SHP77 treated with DMSO at 0.1 percent for 48 hours (cell line): ENCODE measurements at places on chromosomes 2 and 18.

GRCh38 chr2:235287375-235287733 is 206.5 kb upstream of the AGAP1 start:
- no peak for DNase-seq

DNA sequence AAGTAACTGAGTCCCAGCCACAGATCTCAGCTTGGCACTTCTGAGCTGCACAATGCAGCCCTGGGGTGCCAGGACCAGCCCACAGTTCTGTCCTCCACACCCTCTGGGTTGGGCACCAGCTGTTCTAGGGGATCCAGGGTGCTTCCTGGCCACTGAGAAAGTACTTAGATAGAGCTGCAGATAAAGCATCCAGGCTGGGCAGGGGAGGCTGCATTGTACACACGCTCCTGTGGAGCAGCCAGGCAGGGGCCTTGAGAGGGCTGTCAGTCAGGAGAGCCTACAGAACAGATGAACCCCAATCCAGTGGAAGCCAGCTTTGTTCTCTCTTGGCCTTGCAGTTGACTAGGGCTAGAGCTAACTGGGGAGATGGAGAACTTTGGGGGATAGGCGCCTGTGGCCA is 104.6 kb downstream of the KIAA1328 start:
- DNase-seq, result no peak

GRCh38 chr2:43214253-43214652 is 12.2 kb downstream of the ZFP36L2 start:
- DNase-seq, result no peak

- DNase-seq, result no peak
Observed at GRCh38 chr2:181782660-181783059, 102.3 kb upstream of the NEUROD1 start.

DNA sequence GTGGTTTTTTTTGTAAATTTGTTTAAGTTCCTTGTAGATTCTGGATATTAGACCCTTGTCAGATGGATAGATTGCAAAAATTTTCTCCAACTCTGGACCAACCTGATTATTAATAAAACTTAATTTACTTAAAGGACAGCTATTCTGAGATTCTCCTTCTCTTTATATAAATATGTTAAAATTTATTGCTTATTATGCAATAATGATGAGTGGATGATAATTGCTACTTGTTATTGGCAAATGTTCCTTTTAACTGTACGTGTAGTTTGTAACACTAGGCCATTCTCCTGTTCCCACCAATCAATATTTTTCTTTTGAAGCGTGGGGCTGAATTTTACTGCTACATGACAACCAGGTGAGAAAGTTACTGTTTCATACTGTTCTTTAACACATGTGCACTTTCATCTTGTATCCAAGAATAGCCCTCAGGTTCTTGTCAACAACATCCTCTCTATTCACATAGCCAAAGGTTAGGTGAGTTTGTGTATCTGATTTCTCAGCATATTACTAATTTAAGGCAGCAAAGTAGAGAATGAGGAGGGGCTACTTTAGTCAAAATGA is 16.6 kb upstream of the STK17B start:
- no peak for DNase-seq

GRCh38 chr2:25441353-25441752 is 99.6 kb upstream of the DNMT3A start:
- no peak for DNase-seq

DNA sequence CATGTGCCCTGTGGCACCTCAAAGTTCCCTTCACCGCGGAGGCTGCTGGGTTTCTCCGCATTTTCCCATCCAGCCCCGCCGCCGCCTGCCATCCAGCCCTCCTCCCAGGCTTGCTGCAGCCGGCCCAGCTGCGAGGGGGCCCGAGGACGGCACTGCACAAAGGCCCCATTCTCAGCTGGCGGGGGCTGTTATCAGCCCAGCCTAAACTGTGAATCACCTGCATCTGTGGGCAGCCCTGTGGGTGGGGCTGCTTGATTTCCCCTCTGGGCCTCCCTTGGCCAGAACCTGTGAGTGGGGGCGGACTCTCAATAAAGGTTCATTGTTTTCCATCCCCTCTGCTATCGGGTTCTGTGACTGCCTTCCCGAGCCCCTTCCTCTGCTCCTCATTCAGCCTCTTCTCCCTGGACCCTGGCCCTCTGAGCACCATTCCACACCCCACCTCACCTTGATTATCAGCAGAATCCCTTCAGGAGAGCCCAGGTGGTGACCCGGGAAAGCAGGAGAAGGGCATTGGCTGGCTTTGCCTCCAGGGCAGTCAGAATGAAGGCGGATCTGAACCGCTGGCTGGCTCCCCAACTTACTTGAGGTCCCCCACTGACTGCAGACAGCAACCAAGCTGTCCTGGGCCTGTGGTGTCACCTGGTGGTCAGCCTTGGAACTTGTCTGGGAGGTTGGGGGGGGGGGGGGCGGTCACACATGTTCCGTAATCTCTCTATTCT is 204.5 kb downstream of the ZFP36L2 start:
- DNase-seq, result no peak

- DNase-seq, result no peak
Observed at GRCh38 chr2:72949642-72950041, 32.3 kb downstream of the EMX1 start.

GRCh38 chr2:193517615-193518014 is 1322.9 kb upstream of the TMEFF2 start:
- no peak for DNase-seq

DNA sequence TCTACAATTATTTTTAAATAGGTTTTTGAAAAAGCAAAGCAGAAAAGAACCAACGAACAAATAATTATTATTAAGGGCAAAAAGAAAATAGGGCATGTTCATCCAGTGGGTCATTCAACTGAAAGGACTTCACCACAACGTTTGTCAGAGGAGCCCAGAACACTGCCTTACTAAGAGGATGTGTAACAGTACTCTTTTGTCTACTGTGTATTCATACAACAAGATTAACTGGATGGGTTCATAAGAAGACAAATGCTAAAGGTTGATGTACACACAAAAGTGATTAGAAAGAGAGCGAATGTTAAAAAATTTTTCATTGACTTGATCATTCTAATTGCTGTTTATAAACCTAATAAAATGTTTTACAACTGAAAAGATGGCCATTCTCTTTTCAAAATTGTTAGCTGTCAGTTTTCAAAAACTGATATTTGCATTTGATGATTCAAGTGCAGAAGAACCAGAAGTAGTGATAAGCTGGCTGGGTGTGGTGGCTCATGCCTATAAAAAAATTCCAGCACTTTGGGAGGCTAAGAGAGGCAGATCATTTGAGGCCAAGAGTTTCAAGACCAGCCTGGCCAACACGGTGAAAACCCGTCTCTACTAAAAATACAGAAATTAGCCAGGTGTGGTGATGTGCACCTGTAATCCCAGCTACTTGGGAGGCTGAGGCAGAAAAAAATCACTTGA is 33.1 kb downstream of the MGAT4A start:
- no peak for DNase-seq

DNA sequence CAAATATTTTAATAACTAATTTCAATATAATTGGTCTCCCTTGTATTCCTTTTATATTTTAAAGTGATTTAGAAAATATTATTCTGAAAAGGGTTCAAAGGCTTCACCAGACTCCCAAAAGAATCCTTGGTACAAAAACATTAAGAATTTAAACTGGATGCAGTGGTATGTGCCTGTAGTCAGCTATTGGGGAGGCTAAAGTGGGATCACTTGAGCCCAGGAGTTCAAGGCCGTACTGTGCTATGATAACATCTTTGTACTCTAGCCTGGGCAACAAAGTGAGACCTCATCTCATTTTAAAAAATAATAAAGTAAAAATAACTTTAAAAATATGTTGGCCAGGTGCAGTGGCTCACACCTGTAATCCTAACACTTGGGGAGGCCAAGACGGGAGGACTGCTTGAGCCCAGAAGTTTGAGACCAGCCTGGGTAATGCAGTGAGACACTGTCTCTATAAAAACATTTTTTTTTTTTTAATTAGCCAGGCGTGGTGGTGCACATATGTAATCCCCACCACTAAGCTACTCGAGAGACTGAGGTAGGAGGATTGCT is 14.7 kb downstream of the NCL start:
- no peak for DNase-seq
